Upper lobe of left lung (tissue), 6 donors: ENCODE measurements at places on chromosomes 4 and X.
A peak's percentile ranks its signal among the peaks of the same experiment; 100 is the strongest.

GRCh38 chr4:158314756-158315487, 104.6 kb downstream of the TMEM144 start:
- no peak for DNase-seq

DNA sequence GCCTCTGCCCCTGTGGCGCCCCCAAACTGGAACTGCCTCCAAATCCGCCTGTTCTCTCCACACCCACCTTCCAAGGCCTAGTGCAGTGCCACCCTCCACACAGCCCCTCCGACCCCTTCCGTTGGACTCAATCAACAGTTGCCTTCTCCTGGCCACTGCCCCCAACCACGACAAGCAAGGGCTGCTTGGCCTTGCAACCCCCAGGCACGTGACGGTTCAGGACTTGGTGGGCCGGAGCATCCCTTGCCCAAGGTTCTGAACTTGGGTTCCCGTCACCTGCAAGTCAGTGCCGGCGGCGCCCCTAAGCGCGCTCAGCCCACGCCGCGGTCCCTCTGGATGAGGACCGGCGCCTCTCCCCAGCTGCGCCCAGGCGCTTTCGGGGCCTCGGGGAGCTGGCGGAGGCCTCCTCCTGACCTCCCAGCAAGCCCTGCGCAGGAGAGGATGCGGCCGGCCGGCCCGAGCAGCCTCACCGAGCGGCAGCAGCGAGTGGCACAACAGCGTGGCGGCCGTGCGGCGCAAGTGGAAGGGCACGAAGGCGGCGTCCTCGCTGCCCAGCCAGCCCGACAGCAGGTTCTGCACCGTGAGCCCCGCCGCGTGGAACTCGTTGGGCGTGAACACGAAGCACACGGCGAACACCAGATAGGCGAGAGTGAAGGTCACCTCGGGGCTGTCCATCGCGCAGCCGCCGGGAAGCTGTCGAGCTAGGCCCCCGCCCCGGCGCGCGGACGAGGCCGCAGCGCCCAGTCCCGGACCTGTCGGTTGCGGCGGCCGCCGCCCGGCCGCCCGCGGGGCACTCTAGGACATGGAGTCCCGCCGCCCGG, 750 bp downstream of the TMEM129 start:
- peak; percentile 93 for DNase-seq

DNA sequence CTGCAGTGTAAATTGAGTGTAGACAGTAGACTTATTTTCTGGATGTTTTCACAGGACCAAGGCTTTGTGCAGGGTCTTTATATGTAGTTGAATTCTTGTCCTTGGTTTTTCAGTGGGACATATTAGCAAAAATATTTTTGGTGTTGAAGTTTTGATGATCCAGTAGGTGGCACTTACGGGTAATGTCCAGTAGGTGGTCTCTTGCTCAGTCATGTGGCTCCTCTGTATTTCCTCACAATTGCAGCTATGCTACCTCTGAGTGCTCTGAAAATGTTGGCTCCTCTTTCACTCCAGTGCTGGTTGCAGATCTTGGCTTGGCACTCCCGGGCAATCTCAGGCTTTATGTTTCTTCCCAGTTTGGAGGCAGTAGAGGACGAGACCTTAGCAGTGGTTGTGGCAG, 419.8 kb upstream of the AMOT start:
- DNase-seq, result no peak

GRCh38 chrX:37809970-37810369, 30.1 kb downstream of the CYBB start:
- no peak for DNase-seq

DNA sequence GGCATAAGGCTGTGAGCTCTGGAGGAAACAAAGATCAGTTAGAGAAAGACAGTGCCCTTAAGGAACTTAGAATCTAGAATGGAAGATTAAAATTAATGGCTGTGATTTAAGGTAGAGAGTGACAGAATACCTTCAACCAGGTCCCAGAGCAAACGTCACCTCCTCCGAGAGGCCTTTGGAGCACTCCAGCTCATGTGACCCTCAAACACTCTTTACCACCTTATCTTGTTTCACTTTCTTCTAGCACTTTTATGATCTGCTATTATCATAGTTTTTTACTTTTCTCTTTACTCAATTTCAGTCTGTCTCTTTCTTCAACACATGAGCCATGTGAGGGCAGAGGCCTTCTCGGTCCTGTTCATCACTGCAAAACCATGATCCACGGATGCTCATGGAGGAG, 187.0 kb downstream of the SMIM20 start:
- DNase-seq, result no peak

DNA sequence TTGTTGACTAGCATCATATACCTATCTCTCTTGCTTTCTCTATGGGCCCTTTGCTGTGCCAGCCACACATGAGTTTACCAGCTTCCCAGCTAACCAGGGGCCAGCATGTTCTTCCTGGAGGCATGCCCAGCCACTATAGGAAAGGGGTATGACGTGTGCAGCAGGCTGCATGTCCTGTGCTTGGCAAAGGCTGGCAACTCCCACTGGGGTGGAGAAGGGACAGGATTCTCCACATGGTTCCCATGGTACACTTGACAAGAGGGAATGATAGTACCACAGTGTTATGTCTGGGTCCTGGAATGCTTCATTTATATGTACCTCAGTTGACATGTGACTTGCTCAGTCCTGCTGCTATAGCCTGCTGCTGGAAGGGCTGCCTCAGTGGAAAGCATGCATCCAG, 78.8 kb downstream of the TMEM164 start:
- DNase-seq, result no peak

GRCh38 chr4:146654687-146655520, 16.2 kb downstream of the POU4F2 start:
- DNase-seq, result no peak

DNA sequence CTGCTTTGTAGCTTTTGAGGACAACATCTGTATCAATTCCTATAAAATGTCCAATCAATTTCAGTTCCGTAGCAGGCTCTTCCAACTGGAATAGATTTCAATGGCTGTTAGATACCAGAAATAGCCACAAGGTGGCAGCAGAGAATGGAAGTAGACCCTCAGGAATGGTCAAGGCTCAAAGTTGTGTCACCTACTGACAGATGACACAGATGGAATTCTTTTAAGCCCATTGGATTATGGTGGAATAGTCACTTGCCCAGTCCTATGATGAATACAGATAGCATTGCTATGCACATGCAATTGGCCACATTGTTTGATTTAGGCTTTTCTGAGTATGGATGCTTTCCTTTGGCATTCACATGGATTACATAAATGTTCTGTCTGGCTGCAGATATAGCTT, 130.4 kb upstream of the RADX start:
- DNase-seq, result no peak

DNA sequence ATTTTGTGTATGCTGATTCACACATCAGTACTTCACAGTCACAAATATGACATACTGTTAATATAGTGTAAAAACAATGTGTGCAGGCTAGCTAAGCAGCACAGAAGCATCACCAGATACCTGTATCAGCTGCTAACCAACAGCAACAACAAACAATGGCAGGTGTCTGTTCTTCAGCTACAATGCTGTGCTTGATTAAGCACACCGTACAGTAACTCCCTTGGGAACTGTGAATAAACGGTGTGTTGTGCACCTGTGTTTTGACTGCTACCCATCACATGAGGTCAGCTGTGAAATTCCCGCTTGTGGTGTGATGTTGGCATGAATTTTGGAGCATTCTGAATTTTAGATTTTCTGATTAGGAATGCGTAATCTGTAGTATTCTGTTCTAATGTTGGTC, 379.7 kb upstream of the FAT1 start:
- DNase-seq, result no peak

DNA sequence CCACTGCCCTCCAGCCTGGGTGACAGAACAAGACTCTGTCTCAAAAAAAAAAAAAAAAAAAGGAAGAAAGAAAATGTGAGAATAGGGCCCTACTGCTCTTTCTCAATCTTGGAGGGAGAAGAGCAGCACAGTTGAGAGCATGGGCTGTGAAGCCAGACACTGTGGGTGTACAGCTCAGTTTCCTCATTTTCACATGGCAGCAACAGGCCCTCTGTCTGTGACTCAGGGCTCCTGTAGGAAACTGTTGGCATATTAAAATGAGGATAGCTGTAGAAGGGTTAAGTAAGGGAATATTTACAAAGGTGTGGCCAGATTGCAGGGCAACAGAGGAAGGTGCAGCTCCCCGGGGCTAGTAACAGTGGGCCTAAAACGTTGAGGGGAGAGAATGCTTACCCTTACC, 3.4 kb downstream of the AKAP14 start:
- DNase-seq, result no peak

GRCh38 chr4:87037671-87038334, 103.0 kb downstream of the AFF1 start:
- DNase-seq, result no peak

- DNase-seq, result no peak
These were observed 12.4 kb upstream of the SETD7 start for GRCh38 chr4:139568206-139568955.

GRCh38 chrX:112818114-112819007, 22.3 kb downstream of the AMOT start:
- no peak for DNase-seq

GRCh38 chr4:127916512-127916911, 35.8 kb downstream of the PLK4 start:
- DNase-seq, result no peak

- no peak for DNase-seq
These were observed 97.6 kb downstream of the AKAP4 start for GRCh38 chrX:50103176-50103575.

DNA sequence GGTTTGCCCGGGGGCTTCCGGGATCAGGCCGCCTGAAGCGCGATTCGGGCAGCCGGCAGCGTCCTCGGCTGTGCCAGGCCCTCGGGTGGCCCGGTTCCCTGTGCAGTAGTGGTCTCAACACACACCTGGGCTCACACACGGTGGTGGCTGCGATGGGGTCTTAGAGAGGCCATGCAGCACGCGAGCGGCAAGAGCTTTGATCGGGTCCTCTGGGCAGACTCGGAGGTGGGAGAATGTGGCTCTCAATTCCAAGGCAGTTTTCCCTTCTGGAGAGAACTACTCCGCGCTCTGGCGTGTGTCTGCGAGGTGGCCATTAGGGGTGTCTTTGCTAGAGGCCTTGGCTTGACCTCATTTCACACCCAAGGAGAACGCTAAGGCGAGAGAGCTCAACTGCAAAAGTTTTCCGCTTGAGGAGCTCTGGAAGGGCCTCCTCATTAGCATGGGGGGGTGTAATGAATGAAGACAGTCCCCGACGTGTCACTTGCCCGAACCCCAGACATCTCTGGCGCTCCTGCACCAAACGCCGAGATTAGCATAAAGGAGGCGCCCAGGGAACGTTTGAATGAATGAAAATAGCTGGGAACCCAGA, 771 bp upstream of the RBPJ start:
- DNase-seq, result no peak

- DNase-seq, result no peak
These were observed 121.3 kb upstream of the S100G start for GRCh38 chrX:16528620-16529019.

DNA sequence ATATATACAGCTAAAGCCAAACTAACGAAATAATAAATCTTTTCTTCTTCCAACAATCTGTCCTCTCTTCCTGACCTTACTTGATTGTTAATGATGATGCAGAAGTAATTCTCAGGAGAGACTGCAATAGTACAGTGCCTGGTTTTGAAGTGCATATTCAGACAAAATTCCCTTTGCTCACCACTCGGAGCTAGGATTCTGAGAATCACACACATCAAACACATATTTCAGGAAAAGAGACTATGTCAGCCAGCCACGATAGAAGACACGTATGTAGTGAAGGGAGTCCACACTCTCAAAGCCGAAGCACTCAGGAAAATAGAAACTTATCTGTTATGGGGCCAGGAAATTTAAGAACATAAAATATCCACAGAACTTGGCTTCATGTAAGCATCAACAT, 362.5 kb upstream of the FAT1 start:
- DNase-seq, result no peak

DNA sequence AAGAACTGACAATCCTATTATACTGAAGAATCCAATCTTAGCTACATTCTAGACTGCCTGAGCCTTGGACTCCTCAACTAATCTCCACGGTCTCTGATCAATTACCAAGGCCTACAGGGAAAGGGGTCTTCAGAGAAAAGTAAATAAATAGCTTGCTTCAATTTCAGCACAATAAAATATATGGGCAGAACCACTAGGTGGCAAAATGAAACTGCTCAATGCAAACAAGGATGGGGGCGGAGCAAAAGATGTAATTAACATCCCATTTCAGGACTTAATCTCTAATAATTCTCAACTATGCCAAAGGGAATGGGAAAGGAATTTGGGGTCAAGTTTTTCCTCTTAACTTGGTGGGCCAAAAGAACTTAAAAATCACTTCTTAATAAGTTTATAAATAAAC, 78.4 kb upstream of the MAP3K15 start:
- DNase-seq, result no peak

- DNase-seq, result no peak
These were observed 93.0 kb upstream of the ANK2 start for GRCh38 chr4:112956484-112956896.

DNA sequence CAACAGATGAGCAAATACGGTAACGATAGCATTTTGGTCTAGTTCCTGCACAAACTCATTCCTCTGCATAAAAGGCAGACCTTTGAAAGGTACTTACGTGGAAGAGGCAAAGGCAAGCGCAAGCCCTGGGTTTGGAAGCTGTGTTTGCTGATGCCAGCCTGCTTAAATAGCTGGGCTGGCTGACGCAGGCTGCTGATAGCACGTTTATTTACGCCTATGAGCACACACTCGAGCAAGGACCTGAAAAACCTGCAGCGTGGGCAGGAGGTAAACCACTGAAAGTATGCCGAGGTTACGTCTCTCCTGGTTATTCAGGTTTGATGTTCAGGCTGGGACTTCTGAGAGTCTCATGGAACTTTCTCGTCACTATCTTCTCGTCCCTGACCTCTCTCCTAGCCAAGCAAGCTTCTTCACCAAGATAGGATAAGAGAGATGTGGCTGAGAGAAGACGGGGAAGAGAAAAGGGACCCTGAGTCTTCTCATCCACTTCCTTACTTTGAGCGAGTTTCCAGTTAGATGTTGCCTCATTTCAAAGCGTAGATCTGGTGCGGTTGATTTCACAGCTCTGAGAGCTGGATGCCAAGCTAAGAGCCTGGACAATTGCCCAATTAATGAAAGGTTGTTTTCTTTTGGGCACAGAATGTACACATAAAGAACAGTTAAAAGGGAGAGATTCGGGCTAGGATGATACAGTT, at the start of gene HOPX:
TSS of gene HOPX (minus strand) at position 139 of the 695 bp plus-strand sequence. CDS start 23,480 bp downstream, outside the sequence.
- peak; percentile 86 for DNase-seq

DNA sequence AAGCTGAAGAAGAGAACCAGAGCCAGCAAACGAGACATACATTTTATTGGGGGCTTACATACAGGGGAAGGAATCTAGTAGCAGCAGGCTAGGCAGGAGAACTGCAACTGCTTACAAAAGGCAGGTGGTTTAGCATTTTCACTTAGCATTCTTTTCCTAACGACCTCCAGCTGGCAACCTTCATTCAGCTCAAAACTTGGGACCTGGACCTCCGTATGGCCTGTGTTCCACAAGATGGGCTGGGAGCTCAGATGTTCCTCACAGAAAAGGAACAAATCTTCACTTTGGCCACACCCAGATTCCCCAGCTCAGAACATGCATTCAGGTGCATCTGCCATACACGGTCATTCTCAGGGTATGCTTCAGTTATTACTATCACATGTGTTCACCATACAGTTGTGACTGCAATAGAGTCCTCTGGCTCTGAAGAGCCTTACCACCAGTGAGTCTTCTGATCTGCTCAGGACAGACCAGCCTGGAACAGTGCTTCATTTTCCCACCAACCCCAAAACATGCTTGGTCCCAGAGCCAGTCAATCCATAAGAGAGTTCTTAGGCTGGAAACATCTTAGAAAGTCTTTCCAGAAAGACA, 29.6 kb upstream of the AP1AR start:
- no peak for DNase-seq

- DNase-seq, result no peak
These were observed 147.6 kb upstream of the ATP6AP2 start for GRCh38 chrX:40433160-40433559.

GRCh38 chr4:144820011-144820727, 174.2 kb downstream of the HHIP start:
- no peak for DNase-seq
